Non-pigmented ciliary epithelial cell (primary cell): ENCODE measurements at places on chromosomes 7 and 10.

DNA sequence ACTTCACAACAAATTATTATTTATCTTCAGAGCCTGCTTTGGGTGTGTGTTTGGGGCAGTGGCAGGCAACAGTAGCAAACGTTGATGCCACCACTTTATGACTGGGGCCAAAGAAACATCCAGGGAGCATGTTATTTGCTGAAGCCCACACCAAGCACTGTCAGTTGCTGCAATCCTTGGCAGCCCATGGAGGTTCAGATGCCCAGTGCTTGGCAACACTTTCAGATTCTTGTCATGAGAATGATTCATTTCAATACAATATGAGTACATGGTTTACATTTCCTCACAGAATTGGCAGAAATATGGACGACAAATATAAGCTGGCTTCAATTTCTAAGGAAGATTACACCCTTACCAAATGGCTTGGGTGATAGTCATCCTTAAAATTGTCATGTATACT lies 46.5 kb upstream of the GLI3 start:
- no peak for DNase-seq

- no peak for DNase-seq
Measured at GRCh38 chr10:101301111-101301731, 52.7 kb upstream of the BTRC start.

DNA sequence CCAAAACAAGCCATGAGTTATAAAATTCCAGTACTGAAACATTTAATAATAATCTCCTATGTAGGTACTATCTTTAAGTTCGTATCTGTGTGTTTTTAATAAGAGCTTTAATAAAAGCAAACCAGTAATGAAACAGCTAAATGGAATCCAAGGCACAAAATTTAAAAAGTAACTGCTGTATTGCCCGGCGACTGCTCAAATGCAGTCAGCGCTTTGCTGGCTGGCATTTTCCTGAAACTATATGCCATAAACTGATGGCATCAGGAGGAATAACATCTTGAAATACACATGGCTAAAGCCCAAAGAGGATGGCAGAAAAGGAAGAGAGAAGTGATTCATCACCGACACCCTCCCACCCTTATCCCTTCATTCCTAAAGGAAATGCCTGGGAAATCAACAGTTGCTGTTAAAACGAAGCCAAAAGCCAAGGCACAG lies 133.1 kb downstream of the CUBN start:
- no peak for DNase-seq

- no peak for DNase-seq
Measured at GRCh38 chr7:21514062-21514461, 28.8 kb upstream of the DNAH11 start.

DNA sequence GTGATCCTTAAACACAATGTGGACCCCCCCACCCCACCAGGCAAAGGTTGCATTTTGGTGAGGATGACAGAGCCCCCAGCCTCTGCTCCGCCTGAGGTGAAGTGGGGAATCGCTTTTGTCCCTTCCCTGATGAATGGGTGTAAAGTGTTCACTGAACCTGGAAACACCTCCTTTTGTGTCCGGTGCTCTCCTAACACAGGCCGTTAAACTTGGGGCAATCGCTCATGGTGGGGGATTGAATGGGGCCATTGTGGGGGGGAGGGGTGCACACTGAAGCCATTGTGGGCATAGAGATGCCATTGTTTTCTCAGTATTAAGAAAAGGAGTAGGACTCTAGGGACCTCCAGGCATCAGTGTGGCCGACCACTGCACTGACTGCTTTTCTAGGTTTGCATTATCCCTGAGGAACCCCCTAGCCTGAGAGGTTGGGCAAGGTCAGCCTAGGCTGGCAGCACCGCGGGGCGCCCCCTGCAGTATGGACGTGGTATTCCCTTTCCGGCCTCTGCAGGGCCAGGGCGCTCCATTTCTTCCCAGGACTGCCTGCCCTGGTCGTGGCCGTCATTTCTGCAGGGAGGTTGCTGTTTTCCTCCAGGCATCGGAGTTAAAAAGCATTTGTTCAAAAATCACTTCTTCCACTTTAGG lies 158.3 kb downstream of the TCF7L2 start:
- no peak for DNase-seq

GRCh38 chr10:123614888-123615287 lies 51.3 kb upstream of the GPR26 start:
- DNase-seq: no peak

DNA sequence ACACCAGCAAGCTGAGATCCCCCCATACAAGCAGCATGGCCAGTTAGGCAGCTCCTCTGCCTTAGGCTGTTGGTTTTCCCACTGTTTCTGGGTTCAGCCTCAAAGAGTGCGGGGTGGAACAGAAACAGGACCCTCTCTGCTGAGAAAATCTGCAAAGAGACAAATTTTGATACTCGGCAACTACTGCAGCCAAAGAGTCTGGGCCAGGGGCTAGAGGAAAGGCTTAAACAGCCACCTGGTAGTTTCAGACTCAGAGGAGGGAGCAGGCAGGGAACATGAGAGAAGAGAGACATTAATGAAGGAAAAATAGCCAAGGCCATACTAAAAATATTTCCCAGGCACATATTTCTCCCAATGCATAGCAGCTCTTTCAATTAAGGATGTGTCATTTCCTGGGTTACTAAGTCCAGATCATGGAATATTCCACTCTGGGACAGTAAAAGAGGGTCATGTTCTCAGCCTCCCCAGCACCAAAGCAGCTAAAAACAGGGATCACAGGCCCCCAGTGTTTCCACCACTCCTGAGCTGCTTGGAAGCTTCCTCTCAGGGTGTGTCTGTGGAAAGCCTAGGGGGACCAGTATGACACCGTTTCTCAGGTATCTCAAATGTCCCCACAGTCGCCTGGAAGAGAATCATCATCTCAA lies 29.8 kb downstream of the PDLIM1 start:
- no peak for DNase-seq

- DNase-seq: no peak
Measured at GRCh38 chr7:68562323-68562899, 1035.9 kb upstream of the AUTS2 start.

DNA sequence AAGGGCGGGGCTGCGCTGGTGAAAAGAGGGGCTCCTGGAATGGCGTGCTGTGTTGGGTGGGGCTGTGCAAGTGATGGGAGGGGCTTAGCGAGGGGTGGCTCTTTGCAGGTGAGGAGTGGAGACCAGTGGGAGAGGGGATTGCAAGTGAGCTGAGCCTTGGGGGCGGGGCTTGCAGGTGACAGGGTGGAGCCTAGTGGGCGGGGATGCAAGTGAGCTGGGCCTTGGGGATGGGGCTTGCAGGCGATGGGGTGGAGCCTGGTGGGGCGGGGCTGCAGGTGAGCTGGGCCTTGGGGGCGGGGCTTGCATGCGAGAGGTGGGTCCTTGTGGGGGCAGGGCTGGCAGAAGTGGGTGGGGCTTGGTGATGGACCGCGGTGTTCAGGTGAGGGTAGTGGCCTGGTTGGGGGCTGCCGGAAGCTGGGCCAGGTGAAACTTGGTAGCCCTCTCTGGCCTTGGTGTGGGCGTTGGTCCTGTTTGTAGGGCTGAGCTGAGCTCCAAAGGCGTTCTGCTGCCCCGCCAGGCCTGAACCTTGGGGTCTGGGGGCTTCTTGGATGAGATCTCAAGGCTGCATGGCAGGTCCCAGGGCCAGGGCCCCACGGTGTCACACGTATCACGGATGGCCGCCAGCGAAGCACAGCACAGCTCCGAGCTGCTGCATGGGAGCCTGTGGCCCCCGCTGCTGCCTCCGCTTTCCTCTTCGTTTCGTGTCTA lies 743 bp upstream of the PITRM1 start:
- no peak for DNase-seq

DNA sequence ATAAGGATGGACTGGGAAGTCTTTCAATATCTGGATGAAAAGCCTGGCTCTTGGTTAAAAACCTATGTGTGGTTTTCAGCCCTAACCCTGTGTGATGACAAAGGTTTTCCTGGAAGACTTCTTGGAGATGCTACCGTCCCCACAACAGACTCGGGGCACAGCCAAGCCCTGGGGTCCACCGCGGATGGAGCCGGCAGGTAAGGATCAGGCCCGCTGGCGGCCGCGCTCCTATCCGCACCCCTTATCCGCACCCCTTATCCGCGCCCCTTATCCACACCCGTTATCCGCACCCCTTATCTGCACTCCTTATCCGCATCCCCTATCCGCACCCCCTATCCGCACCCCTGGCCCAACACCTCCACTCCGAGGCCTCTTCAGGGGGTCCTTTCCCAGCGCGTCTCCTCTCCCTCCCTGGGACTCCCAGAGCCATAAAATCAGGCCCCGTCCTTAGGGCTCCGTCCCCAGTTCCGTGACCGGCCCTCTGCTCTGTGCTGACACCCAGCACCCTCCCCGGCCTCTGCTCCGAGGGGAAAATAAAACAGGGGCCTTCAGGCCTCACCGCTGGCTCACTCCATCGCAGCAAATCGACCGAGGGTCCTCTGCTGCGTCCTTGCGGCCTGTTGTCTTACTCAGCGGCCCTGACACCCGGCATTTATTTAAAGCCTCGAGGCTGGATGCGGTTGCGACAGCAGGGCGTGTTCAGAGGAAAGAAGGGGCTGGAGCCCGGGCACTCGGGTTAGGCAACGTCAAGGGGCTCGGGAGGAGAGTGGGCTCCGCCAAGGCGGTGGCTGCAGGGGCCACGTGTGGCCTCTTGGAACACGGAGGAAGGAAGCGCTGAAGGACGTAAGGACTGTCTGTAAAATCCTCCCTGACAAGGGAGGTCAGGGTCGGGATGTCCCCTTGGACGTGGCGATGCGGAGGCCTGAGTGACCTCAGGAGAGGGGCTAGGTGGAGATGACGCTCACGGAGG lies 215.1 kb upstream of the ADARB2 start:
- DNase-seq: no peak

DNA sequence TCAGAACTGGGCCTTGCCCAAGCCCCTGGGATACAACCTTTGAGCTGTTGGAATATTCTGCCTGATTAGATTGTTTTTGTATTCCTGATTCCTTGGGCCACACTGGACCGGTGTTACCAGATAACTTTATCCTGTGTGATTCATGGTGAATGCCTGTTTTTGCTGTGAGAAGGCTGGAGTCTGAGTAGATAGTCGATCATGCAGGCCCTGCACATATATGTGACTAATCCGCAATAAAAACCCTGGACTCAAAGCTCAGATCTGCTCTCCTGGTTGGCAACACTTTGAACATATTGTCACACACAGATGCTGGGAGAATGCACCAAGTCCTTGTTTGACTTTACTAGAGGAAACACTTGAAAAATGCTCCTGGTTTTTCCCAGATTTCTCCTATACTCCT lies 183.9 kb upstream of the MBL2 start:
- DNase-seq: no peak

- DNase-seq: no peak
Measured at GRCh38 chr7:2261611-2262010, 19.6 kb downstream of the NUDT1 start.
